ENCODE measurements at places on chromosomes 6 and 20.

GRCh38 chr6:157539421-157539822, 158.4 kb downstream of the ZDHHC14 start:
- no peak for DNase-seq

- peak; percentile 21 for DNase-seq
These were observed 1.2 kb downstream of the TPD52L1 start for GRCh38 chr6:125154761-125155135.

DNA sequence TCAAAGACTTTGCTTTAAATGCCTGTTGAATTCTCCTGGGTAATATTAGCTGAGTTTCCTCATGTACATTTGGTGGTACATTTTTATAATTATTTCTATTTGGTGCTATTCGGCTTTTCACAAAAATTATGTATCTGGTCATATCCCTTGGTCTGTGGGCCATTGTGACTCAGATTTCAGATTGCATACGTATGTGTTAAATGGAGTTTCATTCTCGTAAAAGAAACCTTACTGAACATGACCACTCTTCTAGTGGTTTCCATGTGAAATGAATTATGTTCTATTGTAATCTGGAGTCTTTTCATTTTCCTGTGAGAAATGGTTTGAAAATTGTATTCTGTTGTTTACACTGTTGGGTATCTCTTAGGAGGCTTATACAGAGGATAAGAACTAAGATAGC, 386.2 kb upstream of the FLRT3 start:
- DNase-seq = no peak

DNA sequence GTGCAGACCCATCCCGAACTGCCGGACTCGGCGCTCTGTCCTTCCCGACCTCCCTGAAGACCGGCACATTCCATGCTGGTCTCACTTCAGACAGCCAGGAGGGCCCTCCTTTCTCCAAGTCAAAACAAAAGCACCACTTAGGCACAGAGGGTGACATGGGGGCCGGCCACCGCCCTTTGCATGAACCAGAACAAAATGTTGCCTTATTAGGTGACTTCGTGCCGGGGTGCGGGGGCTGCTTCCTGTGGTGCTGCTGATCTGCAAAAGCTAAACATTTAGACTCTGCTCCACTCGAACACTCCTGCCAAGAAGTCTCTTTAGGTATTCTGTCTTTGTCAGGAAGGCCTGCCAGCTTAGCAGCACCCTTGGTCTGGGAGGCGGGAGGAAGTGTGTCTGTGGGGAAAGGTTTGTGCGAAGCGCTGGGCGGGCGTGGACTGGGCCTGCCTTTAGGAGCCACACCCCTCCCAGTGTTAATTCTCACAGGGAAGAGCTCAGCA, 133.8 kb downstream of the SMOC2 start:
- no peak for DNase-seq

All from progenitor cell of endocrine pancreas (in vitro differentiated cells).